Nucleus accumbens (tissue), 56 donors: ENCODE measurements at places on chromosomes 1 and 21.

GRCh38 chr21:28421716-28422524 is 570.8 kb downstream of the LTN1 start:
- no peak for DNase-seq

- DNase-seq: no peak
Measured at GRCh38 chr21:28592205-28592865, 400.3 kb downstream of the LTN1 start.

- no peak for DNase-seq
Measured at GRCh38 chr1:2492091-2492490, 16.0 kb downstream of the PLCH2 start.

GRCh38 chr1:151113877-151114276 is 32.6 kb downstream of the SEMA6C start:
- DNase-seq: no peak

GRCh38 chr1:206544562-206545257 is 37.4 kb downstream of the RASSF5 start:
- DNase-seq: peak; percentile 13

DNA sequence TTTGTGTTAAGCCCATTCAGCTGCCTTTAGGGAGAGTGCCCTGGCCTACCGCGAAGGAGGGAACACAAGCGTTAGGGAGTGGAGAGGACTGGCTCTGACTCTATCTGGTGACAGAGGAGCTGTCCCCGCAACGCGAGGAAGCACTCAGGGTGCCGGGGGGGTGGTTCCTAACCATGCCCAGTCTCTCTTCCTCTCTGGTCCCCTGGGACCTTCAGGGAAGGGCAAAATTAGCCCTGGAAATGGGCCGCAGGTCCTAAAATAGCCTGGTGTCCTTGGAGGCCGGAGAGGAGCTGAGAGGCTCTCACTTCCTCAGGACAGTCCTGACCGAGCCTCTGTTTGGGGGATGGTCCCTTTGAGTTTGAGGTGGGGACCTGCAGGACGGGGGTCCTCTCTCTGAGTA is 5.8 kb downstream of the SLC45A1 start:
- DNase-seq: no peak

GRCh38 chr1:117339866-117340700 is 27.2 kb upstream of the MAN1A2 start:
- DNase-seq: no peak

DNA sequence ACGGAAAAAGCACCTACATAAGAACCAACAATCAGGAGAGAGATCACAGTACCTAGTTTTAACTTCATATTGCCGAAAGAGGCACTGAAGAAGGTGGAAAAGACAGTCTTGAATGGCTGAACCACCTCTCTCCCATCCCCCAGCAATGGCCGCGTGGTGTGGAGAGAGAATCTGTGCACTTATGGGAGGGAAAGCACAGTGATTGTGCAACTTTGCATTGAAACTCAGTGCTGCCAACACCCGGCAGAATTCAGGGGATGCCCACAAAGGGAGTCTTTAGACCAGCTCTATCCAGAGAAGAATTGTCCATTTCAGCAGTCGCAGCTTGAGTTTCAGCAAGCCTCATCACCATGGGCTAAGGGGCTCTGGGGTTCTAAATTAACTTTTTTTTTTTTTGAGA is 186.3 kb upstream of the USP25 start:
- DNase-seq: no peak

DNA sequence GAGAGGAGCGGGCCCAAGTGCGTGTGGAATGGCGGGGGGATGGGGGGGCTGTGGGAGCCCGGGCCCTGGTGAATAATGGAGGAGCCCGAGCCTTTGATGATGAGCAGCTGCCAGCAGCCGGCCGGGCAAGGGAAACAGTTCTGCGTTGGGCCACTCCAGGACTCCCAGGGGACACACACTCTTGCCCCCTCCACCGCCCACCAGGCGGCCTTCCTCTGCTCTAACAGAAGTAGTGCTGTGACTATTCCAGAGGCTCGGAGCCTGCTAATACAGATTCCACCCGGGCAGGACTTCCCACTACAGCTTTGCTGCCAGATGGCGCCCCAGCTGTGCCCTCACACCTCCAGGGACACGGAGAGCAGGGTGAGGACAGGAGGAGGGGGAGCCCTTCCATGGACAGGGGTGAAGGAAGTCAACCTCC is 48.2 kb upstream of the LRP8 start:
- no peak for DNase-seq
